8988T (cell line): ENCODE measurements at places on chromosomes 12 and 14.

DNA sequence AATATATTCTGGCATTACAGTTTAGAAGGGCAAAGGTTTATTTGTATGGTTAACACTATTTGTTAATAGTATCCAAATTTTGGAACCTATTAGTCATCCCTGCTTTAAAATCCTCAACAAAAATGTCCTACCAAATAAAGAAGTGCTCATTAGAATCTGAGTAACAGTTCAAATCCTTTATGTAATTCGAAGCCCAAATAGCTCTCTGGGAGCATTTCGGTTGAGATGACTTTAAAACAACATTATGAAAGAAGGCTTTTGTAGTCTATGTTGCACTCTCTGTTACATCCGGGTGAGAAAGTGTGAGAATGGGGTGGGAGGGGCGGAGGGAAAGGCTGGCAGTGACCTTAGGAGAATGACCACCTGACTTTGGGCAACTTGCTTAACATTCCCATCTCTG is 59.7 kb downstream of the SLC38A1 start:
- no peak for DNase-seq

- DNase-seq = no peak
Observed at GRCh38 chr12:38411426-38411825, 94.9 kb downstream of the ALG10B start.

- DNase-seq = no peak
Observed at GRCh38 chr14:40248671-40249070, 816.4 kb upstream of the FBXO33 start.

GRCh38 chr12:52403561-52403960 is 2.6 kb downstream of the KRT82 start:
- DNase-seq = no peak

GRCh38 chr12:51437431-51437830 is 12.8 kb downstream of the SLC4A8 start:
- no peak for DNase-seq

GRCh38 chr14:52703225-52703624 is 3.8 kb upstream of the PSMC6 start:
- no peak for DNase-seq

DNA sequence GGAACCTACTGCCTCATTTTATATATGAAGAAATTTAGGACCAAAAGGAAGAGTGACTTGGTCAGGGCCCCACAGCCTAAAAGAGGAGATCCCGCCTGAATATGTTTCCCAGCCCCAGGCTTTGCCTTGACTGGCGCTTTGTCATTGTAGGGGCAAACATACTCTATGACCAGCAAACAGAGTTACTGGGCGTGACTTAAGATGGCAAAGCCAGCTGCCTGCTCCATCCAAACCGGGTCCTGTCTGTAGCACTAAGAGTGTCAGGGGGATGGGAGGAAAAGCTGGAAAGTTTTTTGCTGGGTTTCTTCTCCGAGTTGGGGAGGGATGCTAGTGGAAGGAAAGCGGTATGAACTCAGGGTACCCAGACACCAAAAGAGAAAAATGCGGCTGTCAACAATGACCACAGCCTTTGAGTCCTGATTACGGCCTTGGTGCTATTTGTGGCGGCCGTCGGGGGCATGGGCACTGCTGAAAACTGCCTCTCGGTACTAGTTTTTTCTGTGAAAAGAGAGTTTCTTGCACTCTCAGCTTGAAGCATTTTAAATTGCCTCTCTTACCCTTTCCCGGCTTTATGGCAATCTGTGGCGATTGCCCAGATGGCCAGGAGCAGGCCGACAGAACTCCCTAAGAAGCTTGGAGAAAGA is 82.7 kb downstream of the PRIMA1 start:
- DNase-seq = no peak

DNA sequence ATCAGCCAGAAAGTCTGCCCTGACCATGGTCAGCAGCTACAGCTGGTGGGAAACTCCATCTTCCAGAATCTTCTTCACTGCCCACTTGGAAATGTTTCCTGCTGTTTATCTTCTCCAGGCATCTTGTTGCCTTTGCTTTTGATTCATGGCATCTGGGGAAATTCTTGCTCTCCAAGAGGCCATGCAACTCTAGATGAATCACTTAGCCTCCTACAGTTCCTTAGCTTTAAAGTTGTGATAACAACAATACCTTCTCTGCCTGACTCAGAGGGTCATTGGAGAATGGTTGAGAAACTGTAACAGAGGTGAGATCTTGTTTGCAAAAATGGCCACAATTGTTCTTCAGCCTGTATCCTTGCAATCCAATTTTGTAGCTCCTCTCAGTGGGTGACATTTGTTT is 121.0 kb upstream of the VRK1 start:
- no peak for DNase-seq

DNA sequence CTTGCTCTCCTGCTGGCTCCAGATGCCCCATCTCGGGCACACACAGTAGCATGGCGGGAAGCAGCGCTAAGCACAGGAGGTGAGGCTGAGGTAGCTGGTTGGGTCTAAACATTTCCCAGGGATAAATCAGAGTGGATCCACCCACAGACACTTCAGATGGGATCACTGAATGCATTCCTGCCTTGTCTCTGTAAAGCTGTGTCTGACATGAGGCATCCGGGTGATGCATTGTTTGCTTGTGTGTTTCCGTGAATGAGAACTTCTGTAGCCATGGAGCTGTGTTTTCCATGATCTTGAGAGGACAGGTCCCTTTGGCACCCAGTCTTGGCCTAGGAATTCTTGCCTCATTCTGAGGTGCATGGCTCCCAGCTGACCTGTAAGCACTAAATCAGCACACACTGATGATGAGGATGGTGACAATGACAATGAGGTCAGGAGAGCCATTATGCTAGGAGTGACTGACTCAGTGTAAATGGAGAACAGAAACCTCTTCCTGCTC is 6.7 kb upstream of the KRT75 start:
- DNase-seq = no peak
